ENCODE measurements at places on chromosomes 4 and X.

DNA sequence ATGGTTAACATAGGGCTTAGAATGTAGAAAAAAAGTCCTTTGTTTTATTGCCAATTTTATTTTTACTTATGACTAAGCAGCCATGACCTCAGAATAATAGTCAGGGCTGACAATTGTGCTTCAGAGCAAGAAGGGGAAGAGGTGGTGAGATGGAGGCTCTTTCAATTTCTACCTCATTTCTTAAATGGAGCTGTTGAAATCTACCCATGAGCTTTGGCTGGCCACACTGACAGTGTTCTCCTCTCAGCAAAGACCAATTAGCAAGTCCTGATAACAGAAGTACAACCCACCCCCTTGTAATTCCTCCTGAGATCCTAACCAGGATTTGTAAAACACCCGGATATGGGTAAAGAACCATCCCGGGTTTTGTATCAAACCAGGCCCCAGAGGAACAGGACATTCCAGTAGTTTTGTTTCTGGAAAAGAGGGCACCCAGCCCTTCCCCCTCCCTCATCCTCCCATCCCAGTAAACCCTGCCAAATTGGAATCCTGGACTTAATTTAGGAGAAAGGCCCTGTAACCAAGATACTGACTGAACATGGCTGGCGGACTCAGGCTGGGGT, at the start of gene HEPH:
TSS of gene HEPH (plus strand) at position 399 of the 563 bp plus-strand sequence. CDS start 6,324 bp downstream, outside the sequence.
- DNase-seq = no peak

GRCh38 chr4:14844061-14844460, 158.2 kb upstream of the CPEB2 start:
- no peak for DNase-seq

DNA sequence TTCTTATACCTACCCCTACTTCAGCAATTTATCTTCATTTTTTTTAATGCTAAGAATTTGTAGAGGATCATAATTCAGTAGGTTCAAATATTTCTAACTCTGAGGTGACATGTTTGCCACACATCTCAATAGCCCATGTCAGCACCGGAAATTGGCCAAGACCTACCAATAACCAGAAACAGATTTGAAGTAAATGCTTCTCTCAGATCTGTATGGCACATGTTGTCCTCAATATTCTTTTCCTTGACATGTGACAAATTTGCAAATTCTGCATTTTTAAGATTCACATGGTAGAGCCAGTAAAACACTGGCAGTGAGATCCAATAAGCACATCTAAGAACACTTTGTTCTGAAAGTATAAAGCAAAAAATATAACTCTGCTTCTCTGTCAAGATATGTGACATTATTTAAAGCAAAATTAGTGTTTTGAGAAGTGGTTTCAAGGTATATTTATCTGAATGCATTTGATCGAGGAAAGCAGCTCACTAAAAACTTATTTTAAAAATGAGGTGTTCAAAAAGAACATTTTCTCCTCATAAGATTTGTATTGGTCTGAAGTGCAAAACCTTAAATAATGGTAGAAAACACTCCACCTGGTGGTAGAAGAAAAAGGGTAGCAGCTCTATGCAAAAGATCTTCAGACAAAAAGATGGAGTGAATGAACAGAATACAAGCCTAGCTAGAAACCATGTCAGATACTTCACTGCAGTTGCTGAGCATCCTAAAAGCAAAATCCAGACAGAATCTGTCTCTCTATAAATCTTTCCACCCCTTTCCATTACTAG, 513.8 kb upstream of the FAM241A start:
- no peak for DNase-seq

- DNase-seq = no peak
These were observed 2.7 kb downstream of the NALF2 start for GRCh38 chrX:69506617-69507499.

DNA sequence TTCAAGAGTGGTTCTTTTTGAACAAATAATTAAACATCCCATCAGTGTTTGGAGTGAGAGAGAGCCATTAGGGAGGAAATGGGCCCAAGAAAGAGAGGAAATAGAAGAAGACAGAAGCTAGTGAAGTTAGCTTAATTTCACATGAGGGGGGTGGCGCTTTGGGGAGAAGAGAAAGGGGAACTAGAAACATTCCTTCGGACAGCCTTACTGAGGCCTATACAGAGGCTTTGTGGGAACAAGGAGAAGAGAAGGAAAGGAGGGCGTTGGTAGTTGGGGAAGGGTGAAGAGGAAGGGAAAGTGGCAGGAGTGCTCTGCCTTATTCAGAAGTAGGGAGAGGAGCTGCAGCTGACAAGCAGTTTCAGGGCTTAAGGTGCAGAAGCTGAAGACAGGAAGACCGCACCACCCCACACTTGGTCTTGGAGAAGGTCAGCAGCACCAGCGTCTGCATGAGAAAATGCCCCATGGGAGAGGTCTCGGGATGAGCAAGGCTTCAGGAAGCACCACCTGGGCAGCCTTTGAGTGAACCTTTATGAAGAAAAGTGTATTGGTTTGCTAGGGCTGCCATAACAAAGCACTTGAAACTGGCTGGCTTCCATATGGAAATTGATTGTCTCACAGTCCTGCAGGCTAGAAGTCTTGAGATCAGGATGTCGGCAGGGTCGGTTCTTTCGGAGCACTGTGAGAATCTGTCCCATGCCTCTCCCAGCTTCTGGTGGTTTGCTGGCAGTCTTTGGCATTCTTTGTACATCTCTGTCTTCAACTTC, 85.1 kb downstream of the KIT start:
- no peak for DNase-seq

GRCh38 chrX:109049903-109050302, 313.5 kb upstream of the IRS4 start:
- no peak for DNase-seq
